ENCODE measurements at places on chromosomes 1 and 21.

DNA sequence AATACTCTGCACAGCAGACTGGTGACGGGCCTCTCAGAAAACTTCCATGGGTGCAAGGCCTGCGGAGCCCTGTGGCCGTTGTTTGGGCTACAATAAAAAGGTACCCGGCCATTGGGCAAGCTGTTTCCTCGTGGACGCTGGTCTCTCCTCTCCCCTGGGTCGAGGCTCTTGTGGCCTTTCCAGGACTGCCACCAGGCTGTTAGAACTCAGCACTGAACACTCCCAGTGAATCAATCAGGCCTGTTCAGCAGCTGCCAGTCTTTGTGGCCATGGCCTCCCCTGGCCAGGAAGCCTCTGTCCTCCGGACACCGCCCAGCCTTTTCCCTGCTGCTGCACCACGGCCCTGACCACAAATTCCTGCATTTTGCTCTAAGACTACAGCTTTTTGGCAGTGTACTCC is 33.0 kb upstream of the ACTRT2 start:
- DNase-seq = no peak

DNA sequence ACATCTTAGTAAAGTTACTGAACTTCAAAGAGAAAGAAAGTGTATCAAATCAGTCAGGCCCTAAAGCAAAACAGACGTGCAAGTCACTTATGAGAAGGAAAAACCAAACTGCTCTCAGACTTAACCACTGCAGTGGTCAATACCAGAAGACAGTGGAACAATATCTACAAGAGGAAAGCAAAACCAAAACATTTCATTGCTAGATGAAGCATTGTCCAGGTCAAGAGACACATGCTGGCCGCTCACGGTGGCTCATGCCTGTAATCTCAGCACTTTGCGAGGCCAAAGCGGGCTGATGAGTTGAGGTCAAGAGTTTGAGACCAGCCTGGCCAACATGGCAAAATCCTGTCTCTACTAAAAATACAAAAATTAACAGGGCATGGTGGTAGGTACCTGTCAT is 82.0 kb upstream of the MROH9 start:
- DNase-seq = no peak

GRCh38 chr1:222732216-222733159 is 4.5 kb upstream of the FAM177B start:
- DNase-seq = no peak

DNA sequence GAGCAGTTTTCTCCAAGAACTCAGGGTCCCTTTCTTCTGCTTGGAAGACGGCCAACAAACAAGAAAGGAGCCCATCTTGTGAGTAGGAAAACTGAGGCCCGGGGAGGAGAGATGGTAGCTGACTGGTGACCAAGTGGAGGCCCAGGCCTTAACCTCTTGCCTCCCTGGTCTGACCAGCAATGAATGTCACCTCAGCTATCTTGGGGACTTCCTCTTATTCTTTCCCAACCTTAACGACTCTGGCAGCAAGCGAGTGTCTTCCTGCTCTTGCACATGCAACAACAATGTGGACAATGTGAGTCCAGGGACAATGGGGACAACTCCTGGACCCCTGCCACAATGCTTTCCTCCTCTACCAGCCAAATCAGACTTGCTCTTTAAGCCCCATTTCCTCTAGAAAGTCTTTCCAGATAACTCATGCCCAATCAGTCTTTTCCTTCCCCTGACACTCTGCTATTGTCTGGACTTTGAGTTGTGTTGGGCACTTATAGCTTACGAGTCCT is 12.6 kb downstream of the HSPG2 start:
- DNase-seq = no peak

DNA sequence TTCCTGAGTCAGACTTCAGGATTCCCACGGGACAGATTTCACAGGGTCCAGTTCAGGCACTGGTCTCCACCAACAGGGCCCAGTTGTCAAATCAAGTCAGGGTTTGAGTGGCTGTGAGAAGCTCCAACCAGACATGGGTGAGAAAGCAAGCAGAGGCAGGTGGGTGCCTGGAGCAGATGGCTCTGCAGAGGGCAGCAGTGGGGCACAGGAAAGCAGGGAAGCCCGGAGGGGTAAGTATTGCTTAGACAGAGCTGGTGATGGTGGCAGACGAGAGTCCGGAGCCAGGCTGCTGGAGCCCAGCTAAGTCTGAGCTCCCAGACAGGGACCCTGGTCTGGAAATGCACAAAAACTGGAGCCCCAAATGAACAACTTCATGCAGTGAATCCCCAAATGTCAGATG is 40.4 kb downstream of the RIMS3 start:
- peak; percentile 26 for DNase-seq

DNA sequence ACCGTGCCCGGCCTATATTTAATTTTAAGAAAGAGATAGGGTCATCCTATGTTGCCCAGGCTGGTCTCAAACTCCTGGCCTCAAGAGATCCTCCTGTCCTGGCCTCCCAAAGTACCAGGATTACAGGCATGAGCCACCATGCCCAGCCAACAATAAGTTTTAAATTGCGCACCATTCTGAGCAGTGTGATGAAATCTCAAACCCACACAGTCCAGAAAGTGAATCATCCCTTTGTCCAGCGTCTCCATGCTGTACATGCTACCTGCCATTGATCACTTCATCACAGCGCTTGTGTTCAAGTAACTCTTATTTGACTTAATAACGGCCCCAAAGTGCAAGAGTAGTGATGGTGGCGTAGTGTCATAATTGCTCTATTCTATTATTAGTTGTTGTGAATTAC is 75.4 kb downstream of the APP start:
- no peak for DNase-seq

- peak; percentile 75 for DNase-seq
These were observed 40.8 kb upstream of the KCTD3 start for GRCh38 chr1:215526147-215526845.

GRCh38 chr1:178388418-178389145 is 108.2 kb downstream of the CLEC20A start:
- DNase-seq = no peak

DNA sequence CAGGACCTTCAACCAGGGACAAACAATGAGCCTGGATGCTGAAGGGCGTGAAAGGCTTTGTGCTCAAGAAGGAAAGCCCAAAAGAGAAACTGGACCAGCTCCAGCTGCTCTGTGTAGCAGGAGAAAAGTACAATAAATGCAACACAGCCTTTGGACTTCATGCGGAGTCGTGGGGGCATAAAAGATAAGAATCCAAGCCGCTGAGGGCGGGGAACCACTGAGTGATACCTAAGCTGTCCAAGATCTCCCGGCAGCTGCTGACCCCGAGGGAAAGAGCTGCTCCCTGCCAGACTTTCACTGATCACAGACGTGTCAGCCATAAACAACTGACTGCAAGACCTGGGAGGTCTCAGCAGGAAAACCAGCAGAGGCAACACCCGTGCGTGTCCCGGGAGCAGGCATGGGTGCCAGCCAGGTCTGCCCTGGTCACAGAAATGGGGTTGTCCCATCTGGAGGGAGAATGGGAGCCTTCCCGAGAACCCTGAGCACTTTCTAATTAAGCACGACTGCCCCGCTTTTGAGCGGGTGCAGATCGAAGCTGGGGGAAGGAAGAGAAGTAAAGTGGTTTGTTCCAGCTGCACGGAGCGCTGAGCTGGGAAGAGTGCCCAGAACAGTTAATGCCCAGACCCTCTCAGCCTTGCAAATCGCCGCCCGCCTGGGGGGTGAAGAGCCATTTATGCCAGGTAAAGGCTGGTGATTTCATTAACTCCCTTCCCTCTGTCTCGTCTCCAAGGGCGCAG is 68.3 kb upstream of the TARDBP start:
- DNase-seq = peak; percentile 44

DNA sequence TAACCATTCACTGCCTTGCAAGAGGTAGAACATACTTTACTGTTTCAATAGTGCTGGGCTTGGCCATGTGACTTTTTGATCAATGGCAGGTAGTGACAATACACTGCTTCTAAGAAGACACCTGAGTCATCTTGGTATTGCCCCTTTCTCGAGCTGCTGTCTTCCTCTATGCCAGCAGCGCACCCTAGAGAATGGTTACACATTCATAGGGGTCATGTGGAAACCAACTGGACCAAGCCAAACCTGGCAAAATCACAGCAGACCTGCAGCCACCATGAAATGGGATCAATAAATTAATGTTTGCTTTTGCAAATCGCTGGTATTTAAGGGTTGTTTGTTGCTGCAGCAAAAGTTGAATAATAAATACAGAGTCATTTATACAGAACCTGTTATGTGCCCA is 122.3 kb downstream of the GRIK1 start:
- DNase-seq = no peak

DNA sequence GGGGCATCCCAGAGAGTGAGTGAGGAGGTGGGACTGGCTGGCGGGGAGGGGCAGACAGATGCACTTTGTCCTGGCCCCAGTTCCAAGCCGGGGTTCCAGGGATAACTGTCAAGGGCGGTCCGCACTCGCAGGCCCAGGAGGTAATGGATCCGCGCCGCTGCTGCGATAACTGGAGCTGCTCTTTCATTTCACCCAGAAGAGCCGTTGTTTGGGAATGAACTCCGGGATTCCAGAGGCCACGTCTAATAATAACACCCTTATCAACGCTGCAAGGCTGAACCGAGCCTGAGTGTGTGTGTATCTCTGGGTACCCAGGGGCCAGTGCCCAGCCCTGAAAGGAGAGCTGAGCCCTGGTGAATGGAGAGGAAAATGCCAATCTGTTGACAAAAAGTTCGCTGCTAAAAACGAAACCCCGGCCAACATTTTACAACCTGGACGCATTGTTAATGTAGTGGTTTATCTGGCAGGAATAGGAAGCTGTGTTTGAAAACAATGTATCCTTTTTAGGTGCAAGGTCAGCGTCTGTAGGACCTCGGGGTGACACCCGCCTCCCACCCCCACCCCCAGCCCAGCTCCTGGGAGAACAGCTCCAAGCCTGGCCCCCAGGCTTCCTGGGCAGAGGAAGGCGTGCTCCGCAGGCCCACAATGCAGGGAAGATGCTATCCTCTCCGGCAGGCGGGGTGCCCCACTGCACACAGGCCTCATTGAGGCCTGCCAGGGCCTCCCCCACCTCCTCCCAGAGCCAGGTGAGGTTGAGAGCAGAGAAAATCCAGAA is 119.7 kb downstream of the PROX1 start:
- DNase-seq = no peak

DNA sequence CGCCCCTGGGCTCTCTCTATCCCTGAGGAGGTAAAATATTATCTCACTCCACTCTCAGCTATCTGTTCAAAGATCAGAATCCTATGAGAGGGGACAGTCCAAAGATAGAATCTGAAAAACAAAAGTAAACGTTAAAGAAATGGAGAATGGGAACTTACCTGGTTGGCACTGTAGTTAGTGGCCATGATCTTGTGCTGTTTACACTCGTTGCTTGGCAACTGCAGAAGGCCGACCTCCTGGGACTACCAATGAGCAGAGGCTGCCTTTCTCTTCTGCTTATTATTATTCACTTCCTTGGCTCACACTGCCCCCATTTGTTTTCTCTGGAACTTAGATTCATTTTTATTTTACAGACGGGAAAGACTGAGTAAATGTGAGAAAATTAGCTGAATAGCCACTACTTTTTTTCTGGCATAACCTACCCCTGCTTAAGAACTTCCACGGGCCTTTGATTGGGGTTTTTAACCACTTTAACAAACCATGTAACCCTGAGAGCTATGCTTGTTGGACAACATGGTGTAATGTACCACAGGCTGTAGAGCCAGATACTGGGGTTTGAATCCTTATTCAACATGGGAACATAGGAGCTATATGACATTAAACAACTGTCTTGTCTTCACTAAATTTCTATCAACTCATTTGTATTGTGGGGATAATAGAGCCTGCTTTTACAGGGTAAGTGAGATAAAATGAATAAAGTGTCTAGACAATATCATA is at the start of gene CFAP126:
Gene CFAP126, minus strand, starts transcription at position 193 of the 717 bp plus-strand sequence. Its CDS starts 8 bp downstream, at position 185.
- DNase-seq = peak; percentile 56

DNA sequence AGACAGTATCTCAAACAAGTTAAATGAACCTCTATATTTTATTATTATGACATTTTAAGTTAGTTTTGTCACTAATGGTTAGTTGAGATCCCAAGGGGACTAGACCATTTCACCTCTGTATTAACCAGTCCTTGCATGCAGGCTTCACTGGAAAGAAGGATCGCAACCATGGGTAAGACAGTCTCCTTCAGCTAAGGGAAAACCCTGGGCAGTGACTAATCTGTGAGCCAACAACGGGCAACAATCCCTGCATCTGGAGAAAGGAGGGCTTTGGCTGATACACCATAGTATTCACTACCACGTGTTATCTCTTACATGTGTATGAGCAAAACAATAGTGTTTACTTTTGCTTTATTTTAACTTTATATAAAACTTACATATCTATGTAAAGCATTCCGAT is 708.8 kb upstream of the CHRM3 start:
- no peak for DNase-seq

- DNase-seq = no peak
These were observed 618.5 kb downstream of the PTPRU start for GRCh38 chr1:29854700-29855276.

- DNase-seq = no peak
These were observed at the start of gene PAPPA2 for GRCh38 chr1:176462674-176463378. TSS of gene PAPPA2 (plus strand) at chr1:176463175. CDS start at chr1:176556323, 93,148 bp downstream.

- no peak for DNase-seq
These were observed 21.6 kb downstream of the URB1 start for GRCh38 chr21:32370998-32371766.

DNA sequence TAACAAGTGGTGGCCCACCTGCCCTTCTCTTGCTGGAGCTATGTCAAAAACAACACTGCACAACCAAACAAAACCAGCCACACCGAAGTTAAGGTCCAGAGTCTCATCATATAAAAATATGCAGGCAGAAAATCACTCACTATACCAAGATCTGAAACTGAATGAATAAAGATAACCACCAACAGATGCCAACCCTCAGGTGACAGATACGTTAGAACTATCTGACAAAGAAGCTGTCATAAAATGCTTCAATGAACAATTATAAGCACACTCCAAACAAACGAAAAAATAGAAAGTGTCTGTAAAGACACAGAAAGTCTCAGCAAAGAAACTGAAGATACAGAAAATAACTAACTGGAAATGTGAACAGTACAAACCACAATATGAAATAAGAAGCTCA is 14.0 kb downstream of the ZNF496 start:
- DNase-seq = no peak

DNA sequence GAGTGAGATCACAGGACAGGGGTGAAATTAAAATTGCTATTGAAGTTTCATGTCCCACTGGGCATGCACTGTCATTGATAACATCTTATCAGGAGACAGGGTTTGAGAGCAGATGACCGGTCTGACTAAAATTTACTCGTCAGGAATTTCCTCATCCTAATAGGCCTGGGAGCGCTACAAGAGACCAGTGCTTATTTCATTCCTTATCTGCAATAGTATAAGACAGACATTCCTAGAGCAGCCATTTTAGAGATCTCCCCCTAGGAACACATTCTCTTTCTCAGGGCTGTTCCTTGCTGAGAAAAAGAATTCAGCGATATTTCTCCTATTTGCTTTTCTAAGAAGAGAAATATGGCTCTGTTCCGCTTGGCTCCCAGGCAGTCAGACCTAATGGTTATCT is 181.4 kb upstream of the ETV3 start:
- DNase-seq = no peak

DNA sequence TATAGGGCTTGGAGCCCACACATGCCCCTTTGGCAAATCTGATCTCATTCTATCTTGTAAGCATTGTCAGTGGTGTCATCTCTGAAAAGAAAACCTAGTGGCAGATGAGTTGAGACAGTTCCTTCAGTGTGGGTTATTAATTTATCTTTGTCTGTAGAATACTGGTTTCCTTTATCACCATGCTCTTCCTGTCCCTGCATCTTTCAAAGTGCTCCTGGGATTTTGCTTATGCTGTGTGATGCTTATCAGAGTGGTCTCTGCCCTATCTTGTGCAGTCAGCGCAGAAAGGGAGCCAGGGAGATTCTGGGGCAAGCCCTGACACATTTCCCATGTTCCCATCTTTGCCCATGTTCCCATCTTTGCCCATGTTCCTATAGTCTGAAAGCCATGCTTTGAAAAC is 402.9 kb downstream of the RWDD3 start:
- peak; percentile 43 for DNase-seq
